Stimulated activated CD8-positive, alpha-beta memory T cell treated with anti-CD3 and anti-CD28 coated beads, Interleukin-4, amount 100 ng/mL, for 1 hour (primary cell): ENCODE measurements at places on chromosomes 4 and X.

- DNase-seq = no peak
Observed at GRCh38 chr4:147981305-147981704, 249.4 kb downstream of the ARHGAP10 start.

DNA sequence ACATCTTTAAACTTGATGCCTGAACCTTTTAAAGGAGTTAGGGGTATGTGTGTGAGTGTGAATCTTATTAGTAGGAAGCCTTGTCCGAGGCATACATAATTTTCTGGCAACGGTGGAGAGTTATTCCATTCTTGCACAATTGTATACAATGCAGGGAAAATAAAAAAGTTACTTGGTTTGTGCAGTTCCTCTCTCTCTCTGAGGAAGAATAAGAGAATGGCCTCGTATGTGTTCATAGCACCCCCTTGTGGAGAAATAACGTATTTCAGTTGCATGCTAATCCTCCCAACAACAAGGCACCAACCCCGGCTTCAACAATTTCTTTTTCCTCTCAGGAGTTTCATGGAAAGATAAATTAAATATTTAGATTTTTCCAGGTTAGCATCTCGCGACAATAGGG lies 33.7 kb upstream of the FGF13 start:
- DNase-seq = no peak

GRCh38 chrX:126819429-126819828 lies at the start of gene PRR32:
TSS of gene PRR32 (plus strand) at chrX:126819729. CDS start at chrX:126819844, 115 bp downstream.
- DNase-seq = no peak

GRCh38 chr4:54942721-54943120 lies 182.7 kb downstream of the KDR start:
- DNase-seq = no peak

DNA sequence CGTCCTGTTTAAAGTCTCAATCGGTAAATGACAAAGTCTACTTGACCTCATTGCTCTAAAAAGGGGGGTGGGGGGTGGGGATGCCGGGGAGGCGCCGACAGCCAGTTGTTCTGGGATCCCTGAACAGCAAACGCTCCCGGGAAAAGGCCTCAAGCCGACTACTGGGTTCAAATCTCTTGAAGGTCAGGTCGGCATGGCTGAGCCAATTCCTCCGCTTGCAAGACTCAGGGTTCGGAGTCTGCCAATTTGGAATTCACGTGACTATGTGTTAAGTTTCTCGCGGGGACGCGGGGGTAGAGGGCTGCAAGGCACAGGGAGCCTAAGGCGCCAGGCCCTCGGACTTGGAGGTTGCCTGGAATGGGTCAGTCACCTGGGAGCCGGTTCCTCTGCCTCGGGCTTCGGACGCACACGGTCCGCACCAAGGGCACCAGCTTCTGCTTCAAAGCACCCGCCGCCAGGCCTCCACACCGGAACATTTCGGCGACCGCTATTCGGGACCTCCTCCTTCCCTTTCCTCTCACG lies 399 bp downstream of the AIFM1 start:
- no peak for DNase-seq

DNA sequence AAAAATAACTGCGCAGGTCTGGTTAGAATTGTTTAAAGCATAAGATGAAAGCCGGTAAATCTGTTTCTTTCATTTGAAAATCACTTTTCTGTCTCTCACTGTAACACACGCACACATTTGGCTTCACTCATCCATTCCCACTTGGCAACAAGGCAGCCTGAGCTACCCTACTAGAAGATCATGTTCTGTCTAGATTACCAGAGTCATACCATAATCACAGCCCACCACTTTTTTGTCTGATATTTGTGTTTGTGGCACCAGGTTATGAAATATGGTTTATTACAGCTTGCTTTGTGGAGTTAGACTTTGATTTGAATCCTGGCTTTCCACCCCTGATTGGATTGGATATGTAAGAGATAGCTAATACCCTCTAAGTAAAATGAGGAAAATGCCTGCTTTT lies 2.2 kb downstream of the USO1 start:
- no peak for DNase-seq

- no peak for DNase-seq
Observed at GRCh38 chrX:53674581-53674980, 11.9 kb downstream of the HUWE1 start.

DNA sequence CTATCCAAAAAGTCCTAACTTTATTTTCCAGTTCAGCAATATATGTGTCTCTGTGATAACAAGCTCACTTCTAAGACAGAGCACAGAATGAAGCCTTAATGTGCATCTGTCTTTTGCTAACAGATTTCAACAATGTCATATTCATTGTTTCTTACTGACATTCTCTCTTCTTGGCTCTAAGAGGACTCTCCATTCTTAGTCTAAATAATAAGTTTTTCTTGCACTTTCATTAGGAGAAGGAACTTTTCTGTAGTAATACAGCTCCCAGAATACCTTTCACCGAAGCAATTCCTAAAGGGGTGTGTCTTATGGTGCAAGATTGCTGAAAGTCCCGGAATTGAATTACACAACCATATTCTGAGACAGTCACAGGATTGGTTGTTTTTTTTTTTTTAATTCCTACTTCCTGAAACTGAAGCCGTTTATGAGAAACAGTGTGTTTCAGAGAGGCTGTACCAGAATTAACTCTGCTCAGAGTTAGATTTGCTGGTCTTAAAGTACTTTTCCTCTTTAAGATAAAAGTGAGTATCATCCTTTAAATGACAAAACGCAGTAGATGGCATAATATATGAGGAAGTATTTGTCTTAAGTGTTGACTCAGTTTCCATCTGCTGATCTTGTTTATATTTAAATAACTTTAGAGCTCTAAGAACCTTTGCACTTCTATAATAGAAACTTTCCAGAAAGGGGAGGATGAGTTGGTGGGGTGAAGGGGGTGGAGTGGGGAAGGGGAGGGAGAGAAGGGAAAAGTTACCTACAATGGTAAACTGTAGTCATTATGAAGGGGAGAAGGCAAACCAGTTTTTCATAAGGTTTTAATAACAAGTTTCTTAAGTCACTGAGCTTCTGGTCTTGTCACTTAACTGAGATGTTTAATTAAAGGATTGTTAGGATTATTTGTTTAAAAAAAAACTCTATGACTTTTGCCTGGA lies at the start of gene ALPK1:
TSS of gene ALPK1 (plus strand) at position 421 of the 932 bp plus-strand sequence.
- DNase-seq = no peak

GRCh38 chr4:16505726-16506125 lies 279.5 kb upstream of the TAPT1 start:
- no peak for DNase-seq
